ENCODE measurements at places on chromosomes 13 and 19. TPM values are rescaled to one million over a fixed set of nuclear protein-coding genes. Genes with fewer than 3 reads are reported as not detected.

GRCh38 chr13:92656103-92656502, 570.5 kb upstream of the GPC6 start:
- DNase-seq: no peak

- DNase-seq: peak; percentile 80
Measured at GRCh38 chr13:45179428-45179827, 21.4 kb downstream of the KCTD4 start.

GRCh38 chr13:30017880-30018279, 167.5 kb upstream of the UBL3 start:
- DNase-seq: no peak

DNA sequence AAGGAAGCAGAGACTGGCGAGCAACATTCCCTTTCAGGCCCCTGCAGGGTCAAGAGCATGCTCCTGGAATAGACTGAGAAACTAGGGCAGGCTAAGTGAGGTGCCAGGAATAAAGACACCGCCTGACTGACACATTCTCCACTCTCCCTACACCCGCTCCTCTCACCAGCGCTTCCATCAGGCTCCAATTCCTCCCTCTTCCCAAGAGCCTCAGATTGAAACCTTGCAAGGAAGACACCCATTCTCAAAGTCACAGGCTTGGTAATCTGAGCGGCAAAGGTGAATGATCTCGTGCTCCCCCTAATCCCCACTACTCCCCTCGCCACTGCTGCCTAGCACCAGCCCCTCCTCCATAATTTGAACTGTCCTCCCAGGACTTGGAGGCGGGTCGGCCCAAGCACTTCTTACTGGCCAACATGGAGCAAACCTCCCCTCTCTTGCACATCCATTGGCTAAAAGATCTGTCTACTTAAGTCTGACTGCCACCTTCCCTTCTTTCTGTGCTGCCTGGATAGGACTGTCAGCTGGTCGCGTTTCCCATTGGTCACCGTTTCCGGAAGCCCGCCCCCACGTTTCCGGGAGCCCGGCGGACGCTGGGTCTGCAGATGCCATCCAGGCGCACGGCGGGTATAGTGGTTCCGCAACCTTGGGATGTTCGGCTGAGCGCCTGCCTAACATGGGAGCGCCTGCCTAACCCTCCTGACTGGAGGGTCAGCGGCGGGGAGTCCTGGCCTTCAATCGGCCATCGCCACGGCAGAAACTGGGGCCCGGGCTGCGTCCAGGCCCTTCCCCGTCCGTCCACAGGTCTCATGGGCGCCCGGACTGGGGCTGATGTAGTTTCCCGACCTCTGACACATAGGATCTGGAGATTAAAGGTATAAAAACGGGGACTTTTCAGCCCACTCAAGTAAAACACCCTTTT, 33.6 kb downstream of the ZNF383 start:
- DNase-seq: peak; percentile 71

- no peak for DNase-seq
Measured at GRCh38 chr19:40134866-40135265, 44.1 kb upstream of the ZNF780A start.

- no peak for DNase-seq
Measured at GRCh38 chr19:55041627-55042343, 3.7 kb upstream of the GP6 start.

- DNase-seq: no peak
Measured at GRCh38 chr19:6876748-6877147, 10.6 kb upstream of the ADGRE1 start.

GRCh38 chr19:46390121-46390858, 23.1 kb downstream of the CCDC8 start:
- DNase-seq: no peak

DNA sequence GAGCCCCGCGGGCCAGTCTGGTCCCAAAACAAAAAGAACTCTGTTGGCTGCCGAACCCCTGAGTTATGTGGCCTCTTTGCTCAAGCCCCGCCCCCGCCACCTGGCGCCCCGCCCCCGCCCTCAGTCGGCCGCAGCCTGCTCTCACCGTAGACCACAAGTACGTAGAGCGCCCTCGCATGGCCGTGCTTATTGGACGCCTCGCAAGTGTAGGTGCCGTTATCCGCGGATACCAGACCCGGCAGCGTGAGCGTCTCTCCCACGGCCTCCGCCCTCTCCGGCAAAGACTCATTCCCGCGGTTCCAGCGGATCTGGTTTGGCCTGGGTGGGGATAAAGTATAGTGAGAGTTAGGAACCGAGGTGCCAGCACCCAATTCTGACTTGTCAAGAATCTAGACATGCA, 5.5 kb upstream of the ZNF428 start:
- DNase-seq: no peak

GRCh38 chr13:55517312-55517711, 1623.4 kb upstream of the PRR20A start:
- DNase-seq: no peak

DNA sequence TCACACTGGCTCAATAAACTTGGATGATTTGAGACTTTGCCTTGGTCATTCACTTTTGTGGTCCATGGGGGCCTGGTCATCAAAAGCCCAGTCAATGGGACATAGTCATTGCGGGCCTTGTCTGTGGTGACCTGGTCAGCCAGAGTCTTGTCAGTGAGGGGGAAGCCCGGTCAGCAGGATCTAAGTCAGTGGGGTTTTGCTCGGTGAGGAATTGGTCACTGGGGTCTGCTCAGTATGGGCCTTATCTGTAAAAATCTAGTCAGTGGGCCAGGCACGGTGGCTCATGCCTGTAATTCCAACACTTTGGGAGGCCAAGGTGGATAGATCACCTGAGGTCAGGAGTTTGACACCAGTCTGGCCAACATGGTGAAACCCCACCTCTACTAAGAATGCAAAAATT, 63.7 kb upstream of the TPM4 start:
- no peak for DNase-seq

DNA sequence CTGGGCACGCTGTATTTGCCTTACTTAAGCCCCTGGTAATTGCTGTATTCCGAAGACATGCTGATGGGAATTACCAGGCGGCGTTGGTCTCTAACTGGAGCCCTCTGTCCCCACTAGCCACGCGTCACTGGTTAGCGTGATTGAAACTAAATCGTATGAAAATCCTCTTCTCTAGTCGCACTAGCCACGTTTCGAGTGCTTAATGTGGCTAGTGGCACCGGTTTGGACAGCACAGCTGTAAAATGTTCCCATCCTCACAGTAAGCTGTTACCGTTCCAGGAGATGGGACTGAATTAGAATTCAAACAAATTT, 676 bp downstream of the BRCA2 start:
- no peak for DNase-seq

DNA sequence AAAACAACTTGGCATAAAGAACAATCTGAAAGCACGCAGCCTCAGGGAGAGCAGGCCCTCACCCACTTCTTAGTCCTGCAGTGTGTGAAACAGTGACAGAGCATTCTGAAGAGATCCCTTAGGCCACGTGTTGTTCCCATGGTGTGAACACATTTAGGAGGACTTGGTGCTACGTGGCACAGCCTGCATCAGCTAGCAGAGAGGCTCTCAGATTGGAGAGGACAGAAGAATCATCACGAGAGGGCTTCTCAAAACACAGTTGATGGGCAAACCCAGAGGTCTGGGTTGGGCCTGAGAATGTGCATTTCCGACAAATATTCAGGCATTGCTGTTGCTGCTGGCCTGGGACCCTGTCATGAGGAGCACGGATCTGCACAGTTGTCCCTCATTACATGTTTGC, 26.1 kb upstream of the TFDP1 start:
- DNase-seq: no peak

GRCh38 chr13:44197791-44198770, 175.5 kb upstream of the SERP2 start:
- peak; percentile 10 for DNase-seq

DNA sequence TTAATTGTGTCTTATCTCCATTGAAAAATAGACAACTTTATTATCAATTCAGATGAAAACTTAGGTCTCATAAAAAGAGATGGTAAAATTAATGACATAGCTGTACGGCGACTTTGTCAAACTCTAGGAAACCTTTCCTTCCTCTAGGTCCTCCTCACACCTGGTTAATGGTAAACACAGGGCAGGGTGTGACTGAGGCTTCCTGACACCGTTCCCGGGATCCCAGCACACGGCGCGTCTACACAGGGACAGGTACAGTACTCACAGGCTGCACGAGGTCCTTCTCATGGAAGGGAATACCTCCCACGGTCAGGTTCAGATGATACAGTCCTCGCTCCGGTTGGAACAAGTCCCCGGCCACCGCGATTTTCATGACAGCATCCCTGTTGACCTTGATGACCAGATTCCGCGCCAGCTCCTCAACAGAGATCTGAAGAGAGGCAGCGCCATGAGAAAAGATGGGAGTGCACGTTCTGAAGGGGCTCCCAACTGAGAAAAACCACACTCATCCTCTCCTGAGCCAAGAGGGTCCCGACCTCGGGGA, 35.5 kb downstream of the GAS6 start:
- DNase-seq: no peak

- peak; percentile 24 for DNase-seq
Measured at GRCh38 chr13:64928696-64929499, 2301.2 kb downstream of the PCDH9 start.

DNA sequence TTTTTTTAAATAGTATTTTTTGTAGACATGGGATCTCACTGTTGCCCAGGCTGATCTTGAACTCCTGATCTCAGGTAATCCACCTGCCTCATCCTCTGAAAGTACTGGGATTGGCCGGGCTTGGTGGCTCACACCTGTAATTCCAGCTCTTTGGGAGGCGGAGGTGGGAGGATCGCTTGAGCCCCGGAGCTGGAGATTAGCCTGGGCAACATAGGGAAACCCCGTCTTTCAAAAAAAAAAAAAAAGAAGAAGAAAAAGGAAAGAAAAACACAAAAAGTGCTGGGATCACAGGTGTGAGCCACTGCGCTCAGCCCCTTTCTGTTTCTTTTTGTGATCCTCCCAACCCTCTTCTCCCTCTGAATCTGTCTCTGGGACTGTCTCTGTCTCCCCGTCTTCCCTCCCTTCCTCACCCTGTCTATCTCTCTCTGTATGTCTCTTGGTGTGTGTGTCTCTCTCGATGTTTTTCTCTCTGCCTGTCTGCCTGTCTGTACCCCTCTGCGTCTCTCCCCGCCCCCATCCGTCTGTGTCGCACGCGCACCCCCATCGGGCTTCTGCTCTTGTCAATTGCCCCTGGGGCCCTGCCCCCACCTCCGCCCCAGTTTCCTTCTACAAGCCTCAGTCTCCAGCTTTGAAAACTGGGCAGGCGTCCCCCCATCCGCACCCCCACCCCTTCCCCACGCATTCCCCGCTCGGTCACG, 540 bp upstream of the ZFP36 start:
- DNase-seq: peak; percentile 47

DNA sequence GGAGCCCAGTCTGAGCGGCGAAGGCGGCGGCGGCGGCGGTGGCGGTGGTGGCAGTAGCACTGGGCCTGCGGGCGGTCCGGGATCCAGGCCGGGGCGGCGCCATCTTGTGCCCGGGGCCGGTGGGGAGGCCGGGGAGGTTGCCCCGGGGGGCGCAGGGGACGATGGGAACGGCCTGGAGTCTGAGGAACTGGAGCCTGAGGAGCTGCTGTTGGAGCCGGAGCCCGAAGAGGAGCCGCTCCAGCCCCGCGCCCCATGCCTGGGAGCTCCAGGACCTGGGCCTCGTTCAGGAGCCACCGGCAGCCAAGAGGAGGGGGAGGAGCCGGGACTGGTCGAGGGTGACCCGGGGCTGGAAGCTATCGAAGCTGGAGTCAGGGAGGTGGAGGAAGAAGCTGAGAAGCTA, 11.6 kb downstream of the ZNF28 start:
- DNase-seq: no peak

DNA sequence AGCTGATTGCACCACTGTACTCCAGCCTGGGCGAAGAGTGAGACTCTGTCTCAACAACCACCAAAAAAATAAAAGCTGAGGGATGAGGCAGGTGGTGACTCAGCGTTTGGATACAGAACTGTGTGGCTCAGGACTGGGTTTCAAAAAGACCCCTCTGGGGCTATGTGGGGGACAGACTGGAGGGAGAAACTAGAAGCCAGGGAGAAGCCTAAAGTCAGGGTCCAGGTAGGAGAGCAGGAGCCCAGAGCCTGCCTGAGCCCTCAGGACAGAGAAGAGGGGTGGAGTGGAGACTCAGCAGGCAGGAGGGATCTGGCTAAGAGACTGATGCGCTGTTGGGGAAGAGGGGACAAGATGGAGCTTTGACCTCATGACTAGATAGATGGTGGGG, 1.8 kb upstream of the CD37 start:
- DNase-seq: no peak

- DNase-seq: no peak
Measured at GRCh38 chr13:33199289-33199850, 86.2 kb downstream of the STARD13 start.

DNA sequence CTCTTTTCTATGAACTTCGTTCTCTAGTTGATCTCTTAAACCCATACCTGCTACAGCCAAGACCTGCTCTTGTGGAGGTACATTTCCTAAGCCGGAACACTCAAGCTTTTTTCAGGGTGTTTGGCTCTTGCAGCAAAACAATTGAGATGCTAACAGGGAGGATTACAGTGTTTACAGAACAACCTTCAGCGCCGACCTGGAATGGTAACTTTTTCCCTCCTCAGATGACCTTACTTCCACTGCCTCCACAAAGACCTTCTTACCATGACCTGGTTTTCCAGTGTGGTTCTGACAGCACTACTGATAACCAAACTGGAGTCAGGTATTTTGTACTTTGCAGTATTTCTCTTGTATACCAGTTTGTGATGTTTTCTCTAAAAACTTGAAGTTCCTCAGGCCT, 506 bp downstream of the KCNRG start:
- DNase-seq: no peak

DNA sequence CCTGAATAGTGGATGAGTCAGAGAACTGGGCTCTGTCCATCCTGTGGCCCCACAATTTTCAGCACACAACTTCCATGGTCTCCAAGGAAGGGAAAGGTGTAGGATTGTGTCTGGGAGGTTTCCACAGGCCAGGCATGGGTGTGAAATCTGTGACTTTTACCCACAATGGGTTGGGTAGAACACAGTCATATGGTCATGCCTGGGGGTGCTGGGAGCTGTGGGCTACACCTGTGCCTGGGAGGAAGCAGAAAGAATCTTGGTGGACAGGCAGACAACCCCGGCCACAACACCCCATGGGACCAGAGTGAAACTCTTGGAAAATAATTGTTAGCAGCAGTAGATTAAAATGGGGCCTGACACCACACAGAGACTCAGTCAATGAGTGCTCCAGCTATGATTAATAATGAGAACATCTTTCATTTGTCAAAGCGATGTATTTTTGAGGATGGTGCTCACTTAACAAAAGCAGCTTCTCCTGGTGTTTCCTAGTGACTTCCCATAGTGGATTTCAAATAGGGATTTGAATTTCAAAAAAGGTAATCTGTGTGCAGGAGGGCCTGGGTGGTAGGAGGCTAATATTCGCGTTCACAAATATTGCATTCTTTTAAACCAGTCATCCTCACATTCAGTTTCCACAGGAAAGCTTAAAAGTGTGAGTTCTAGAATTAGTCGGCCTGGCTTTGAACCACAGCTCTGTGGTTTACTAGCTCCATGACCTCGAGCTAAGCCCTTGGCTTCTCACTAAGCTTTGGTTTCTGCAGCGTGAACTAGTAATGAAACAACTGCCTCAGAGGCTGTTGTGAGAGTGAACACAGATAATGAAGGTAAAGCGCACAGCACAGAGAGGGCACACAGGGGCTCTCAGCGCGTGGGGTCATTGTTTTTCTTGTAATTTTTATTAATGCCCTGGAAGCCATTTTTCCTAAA, 89.3 kb upstream of the UQCRFS1 start:
- DNase-seq: no peak

Gene CDX2
- not detected for total RNA-seq

Gene ERICH4
- not detected for total RNA-seq

Gene C1QTNF9
- total RNA-seq: not detected

Gene WDR88
- total RNA-seq: not detected

Gene GARIN5B
- not detected for total RNA-seq

Gene ARHGEF18
- total RNA-seq: 54.0 TPM

Gene SIGLEC7
- not detected for total RNA-seq

Gene CPT1C
- total RNA-seq: 2.5 TPM

Gene BRME1
- total RNA-seq: 1.7 TPM

Gene ZNF582
- 2.2 TPM for total RNA-seq

Gene TSSK6
- 2.4 TPM for total RNA-seq

Gene MAMSTR
- total RNA-seq: 3.5 TPM

Data from LHCN-M2 (cell line).